ENCODE measurements at places on chromosomes 12 and 14.

DNA sequence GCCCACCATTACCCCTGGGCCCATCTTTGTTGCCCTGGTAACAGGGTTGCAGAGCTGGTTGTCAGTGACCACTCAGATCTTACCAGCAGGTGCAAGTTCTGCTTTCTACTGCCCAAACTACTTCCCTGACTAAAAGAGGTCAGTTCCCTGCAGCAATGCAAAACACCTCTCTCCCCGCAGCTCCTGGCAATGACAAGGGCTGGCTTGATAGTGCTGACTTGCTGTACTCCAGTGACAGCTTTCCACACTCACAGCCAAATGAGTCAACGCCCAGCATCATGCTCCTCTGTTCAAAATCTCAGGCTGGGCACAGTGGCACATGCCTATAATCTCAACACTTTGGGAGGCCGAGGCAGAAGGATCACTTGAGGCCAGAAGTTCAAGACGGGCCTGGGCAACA, 90.6 kb downstream of the CIT start:
- no peak for DNase-seq

- DNase-seq, result no peak
Observed at GRCh38 chr12:20350495-20350894, 17.8 kb upstream of the PDE3A start.

DNA sequence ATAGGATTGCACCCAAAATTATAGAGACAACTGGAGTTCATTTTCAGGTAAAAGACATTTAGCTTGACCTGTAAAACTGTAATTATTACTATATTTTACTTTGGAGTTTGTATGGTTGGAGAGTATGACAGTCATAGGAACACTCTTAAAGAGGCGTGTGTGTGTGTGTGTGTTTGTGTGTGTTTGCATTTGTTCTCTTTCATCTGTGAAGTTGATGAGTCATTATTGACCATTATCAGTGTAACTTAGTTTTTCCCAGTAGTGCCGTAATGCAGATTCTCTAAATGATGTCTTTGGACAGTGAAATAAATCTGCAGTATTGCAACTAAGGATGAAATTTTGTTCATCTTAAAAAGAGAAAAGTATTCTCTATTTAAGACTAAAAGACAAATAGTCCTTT, 13.0 kb downstream of the WASHC4 start:
- DNase-seq, result no peak

DNA sequence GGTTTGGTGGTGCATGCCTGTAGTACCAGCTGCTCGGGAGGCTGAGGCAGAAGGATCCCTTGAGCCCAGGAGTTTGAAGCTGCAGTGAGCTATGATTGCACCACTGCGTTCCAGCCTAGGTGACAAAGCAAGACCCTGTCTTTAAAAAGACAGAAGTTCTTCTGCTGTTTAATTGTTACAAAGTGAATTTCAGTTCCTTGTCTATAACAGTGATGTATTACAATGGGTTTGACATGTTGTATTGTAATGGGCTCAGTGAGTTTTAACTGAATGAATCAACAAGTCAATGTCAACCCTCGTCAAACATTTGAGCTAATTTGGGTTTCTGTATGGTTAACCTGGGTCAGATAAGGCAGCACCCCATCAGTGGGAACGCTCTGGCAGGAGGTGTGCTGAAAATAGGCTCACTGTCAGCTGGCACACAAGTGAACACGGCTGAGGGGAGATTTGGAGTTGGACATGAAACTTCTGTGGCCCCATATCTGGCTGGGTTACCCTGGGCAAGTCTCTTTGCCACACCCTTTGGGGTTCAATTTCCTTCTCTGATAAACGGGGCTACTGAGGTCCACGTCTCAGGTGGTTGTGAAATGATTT, 14.0 kb upstream of the TRPV4 start:
- DNase-seq, result no peak

DNA sequence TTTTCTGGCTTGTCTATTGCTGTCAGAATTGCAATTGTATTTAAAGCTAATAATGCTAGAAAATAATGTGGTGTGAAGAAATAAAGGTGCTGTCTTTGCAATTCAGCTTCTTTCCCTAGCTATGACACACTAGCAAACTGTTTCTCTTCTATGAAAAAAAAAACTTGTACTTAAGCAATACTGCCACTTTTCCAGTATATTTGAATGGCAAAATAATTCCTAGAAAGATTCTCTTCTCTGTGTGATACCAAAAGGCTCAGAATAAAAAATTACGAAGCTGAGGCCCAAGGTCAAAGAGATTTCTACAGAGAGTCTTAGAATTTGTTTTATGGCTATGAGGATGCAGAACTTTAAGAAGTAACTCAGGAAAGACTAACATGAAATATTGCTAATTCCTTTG, 235.5 kb downstream of the ADAMTS20 start:
- no peak for DNase-seq

DNA sequence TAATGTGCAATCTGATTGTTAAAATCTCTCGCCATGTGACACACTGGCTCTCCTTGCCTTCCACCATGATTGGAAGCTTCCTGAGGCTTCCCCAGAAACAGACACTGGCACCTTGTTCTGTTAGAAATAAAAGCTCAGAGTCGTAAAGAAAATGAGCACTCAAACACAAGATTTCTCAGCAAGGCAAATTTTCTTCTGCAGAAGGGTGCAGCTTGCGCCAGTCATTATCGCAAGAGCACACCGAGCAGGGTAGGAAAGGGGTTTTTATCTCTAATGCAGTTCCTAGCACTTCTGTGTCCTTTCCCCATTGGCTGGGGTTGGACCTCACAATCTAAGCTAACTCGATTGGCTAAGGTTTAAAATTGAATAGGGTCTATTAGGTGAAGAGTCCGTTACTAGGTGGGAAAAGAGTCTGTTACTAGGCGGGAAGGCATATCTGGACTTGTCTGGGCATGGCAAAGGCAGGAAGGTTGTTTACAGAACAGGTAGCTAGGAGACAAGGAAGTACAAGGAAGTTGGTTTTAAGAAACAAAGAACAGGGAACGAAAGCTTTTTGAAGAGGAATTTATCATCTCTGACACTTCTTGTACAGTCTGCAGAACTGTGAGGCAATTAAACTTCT, 62.6 kb upstream of the BICD1 start:
- DNase-seq, result no peak

- no peak for DNase-seq
Observed at GRCh38 chr14:22466491-22466890, 122.5 kb downstream of the DAD1 start.

DNA sequence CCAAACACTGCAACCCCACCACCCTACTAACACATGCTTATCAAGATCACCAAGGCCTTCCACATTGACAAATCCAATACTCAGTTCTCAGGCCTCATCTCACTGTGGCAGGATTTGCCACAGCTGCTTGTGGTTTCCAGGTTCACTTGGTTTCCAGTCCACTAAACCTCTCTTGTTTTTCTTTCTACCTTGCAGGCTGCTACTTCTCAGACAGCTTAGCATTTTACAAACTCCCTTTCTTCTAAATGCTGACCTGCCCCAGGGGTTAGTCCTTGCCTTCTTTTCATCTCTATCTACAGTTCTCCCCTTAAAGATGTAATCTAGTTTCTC, 84.1 kb downstream of the BCAT1 start:
- DNase-seq, result no peak

DNA sequence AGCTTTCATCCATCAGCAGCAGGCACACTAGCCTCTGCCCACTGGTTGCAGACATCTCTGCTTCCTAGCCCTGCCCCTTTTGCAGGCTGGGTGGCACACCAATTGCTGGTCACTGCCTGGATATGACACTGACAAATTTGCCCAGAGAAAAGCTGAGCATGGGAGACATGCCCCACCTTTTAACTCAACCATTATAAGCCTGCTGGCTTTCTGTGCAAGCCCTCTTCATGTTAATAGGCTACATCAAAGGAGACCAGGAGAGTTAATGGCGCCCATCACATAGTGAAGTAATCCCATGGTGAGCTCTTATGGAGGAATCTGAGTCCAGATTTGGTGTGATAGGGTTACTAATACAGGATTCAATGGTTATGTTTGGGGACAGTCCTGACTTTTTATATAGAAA, 139.2 kb downstream of the KICS2 start:
- DNase-seq, result no peak

- DNase-seq, result no peak
Observed at GRCh38 chr12:77891518-77892147, 60.9 kb downstream of the NAV3 start.

DNA sequence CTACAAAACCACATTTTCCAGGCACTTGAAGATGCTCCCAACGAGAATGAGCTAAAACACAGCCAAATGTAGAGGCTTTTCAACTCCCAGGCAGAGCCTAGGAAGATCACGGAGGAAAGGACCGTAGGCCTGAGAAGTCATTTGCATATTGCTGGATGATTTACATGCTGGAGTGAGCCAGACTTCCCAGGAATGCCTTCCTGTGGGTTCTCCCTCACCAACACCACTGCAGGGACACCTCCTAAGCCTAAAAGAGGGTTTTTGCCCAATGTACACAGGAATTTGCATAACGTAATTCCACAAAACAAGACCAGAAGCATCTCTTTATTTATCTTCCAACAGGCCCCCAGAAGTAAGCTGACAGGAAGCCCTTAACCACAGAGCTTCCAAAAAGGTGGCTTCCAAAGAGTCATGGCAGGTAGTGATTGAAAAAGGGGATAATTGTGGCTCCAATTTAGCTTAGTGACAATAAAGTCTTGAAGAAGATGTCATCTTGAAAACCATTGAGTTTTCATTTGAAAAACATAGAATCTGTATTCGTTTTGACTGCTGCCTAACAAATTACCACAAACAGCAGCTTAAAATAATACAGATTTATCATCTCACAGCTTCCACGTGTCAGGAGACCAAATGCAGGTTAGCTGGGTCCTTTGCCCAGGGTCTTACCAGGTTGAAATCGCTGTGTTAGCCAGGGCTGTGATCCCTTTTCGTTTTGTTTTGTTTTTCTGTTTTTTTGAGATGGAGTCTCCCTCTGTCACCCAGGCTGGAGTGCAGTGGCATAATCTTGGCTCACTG, 116.2 kb downstream of the EGLN3 start:
- DNase-seq, result no peak

- no peak for DNase-seq
Observed at GRCh38 chr14:65581799-65582198, 169.3 kb downstream of the FUT8 start.

GRCh38 chr12:26205941-26206340, 10.6 kb downstream of the SSPN start:
- DNase-seq, result no peak

GRCh38 chr12:6768990-6769389, 2.8 kb downstream of the PTMS start:
- DNase-seq, result no peak
